ENCODE measurements at places on chromosomes 1 and 21. TPM values are rescaled to one million over a fixed set of nuclear protein-coding genes. Genes with fewer than 3 reads are reported as not detected.

Gene RGS13
- 0.37 TPM for total RNA-seq

Gene SLC26A9
- total RNA-seq: not detected

Gene SLAMF9
- total RNA-seq: not detected

Gene ZNF648
- total RNA-seq: not detected

- H3K27ac ChIP-seq: no peak overlapping the region
- H3K4me3 ChIP-seq: no peak overlapping the region
- no peak for DNase-seq
- no peaks in the 10 kb centered on the region for H3K4me1 ChIP-seq
- peaks cover 17% of the 10 kb centered on the region for H3K27me3 ChIP-seq
Observed at GRCh38 chr21:41678924-41679318, 87.9 kb downstream of the RIPK4 start.

DNA sequence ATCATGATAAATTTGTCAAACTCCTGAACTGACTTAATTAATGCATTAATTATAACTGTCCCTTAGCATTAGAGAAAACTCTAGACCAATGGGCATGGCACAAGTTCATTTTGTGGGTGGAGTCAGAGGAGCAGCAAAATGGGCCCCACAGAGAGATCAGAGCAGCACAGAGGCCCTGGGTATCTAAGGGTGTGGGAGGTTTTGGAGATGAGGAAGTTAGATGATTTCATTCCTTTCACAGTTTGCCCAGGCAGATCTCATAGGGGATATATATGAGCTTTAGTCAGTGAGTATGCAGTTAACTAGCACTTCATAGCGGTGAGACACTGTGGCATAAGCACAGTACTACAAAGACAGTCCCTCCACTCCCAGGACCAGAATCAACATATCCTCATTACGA is 117.3 kb downstream of the MAB21L3 start:
- H3K27me3 ChIP-seq: peaks cover 3% of the 10 kb centered on the region
- no peaks in the 10 kb centered on the region for H3K4me1 ChIP-seq
- DNase-seq: no peak

DNA sequence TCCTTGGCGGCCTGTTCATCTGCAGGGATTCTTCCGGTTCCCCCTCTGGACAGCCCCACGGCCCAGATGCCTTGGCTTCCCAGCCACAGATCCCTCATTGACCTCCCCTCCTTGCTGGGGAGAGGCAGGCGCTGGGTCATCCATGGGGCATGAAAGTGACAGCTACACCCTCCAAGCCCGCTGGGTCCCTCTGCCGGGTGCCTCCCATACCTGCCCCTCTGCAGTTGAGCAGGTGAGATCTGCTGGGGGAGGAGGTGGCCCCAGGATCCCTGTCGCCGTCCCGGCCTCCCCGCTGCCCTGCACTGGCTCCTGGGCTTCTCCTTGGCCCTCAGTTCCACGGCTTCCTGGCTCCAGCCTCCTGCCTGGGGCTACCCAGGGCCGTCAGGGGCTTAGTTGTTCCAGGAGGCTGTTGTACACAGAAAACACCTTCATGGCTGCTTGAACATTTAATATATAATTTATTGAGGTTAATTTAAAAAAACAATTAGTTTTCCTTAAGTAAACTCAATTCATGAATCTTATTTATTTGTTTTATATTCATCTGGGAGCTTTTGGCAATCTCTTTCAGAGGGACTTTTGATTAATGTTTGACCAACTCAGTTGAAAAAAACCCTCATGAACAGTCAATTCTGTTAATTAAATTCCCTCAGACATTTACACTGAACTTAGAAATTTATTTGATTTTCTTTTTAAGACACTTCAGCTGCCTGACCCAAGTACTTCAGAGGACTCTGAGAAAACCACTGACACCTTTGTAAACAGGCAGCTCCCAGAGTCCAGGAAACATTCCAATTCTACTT is 67.6 kb upstream of the ABCG1 start:
- H3K36me3 ChIP-seq: no peaks in the 10 kb centered on the region
- H3K4me3 ChIP-seq: no peak overlapping the region

DNA sequence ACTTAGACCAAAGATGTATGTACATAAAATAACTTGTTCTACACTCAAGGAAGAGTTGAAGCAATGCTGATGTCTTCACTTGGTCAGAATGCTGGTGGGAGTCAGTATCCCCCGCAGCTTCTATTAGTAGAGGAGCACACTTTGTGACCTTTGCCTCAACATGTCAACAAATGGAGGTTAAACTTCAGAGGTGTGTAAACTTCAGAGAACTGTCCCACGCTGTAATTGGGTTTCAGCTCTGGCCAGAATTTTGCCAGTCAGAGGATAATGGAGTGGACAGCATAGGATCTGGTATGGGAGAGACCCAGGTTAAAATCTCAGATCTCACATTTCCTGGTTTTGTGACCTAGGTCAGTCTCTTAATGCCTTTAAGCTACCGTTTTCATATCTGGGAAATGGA is 107.6 kb upstream of the ZNF644 start:
- no peak for DNase-seq
- H3K36me3 ChIP-seq: no peaks in the 10 kb centered on the region
- peaks cover 11% of the 10 kb centered on the region for H3K4me1 ChIP-seq
- peaks cover 15% of the 10 kb centered on the region for H3K27me3 ChIP-seq

DNA sequence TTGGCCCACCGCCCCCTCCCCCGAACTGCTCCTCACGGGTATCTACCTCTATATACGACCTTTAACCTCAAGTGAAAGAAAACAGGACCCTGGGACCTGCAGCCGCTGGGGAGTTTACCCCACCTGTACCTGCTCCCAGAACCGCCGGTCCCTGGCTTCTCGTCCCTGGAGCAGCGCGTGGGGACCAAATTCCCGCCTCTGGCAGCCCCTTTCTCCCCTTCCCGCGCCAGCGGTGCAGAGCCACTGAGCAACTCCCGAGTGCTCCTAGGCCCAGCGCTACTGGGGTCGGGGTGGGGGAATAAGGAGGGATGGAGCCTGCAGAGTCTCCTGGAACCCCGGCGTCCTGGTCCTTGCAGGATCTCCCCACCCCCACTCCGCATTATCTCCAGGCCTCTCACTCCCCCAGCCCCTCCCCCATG is 1.6 kb downstream of the SYT6 start:
- DNase-seq: no peak
- H3K4me1 ChIP-seq: peaks cover 11% of the 10 kb centered on the region
- H3K27ac ChIP-seq: no peak overlapping the region

DNA sequence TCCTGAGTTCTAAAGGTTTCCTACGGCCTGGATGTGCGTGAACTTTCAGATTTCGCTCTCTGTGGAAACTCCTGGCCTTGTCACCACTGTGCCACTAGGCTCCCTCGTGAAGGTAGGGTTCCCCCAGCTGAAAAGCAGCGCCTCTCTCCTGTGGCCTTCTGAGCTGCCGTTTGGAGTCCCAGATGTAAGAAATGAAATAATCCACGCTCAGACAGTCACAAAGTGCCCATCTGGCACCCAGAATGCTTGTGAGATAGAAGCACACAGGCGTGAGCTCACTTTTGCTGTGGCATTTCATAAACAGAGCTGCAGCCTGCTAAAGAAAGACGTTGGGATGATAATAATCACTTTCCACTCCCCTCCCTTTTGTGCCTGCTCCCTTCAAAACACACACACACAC is 65.8 kb downstream of the LMO4 start:
- no peaks in the 10 kb centered on the region for H3K36me3 ChIP-seq
- no peak overlapping the region for H3K4me3 ChIP-seq
- H3K4me1 ChIP-seq: no peaks in the 10 kb centered on the region
- H3K27ac ChIP-seq: no peak overlapping the region

GRCh38 chr21:26007951-26008498 is 162.5 kb downstream of the APP start:
- H3K4me1 ChIP-seq: no peaks in the 10 kb centered on the region
- DNase-seq: no peak
- no peak overlapping the region for H3K4me3 ChIP-seq
- no peaks in the 10 kb centered on the region for H3K36me3 ChIP-seq
- H3K27ac ChIP-seq: no peak overlapping the region
- H3K27me3 ChIP-seq: no peaks in the 10 kb centered on the region

- no peak overlapping the region for H3K27ac ChIP-seq
- no peaks in the 10 kb centered on the region for H3K36me3 ChIP-seq
- H3K4me3 ChIP-seq: no peak overlapping the region
- peaks cover 2% of the 10 kb centered on the region for H3K27me3 ChIP-seq
- DNase-seq: no peak
- no peaks in the 10 kb centered on the region for H3K4me1 ChIP-seq
Observed at GRCh38 chr1:184019069-184019468, 18.5 kb downstream of the COLGALT2 start.
